ENCODE measurements at places on chromosomes 7 and 10. TPM values are rescaled to one million over a fixed set of nuclear protein-coding genes. Genes with fewer than 3 reads are reported as not detected.
A peak's percentile ranks its signal among the peaks of the same experiment; 100 is the strongest.

Gene GPR15LG
- not detected for total RNA-seq

Gene SYT15B
- total RNA-seq = 0.56 TPM

Gene CCL24
- not detected for total RNA-seq

Gene TSPAN33
- 0.36 TPM for total RNA-seq

Gene DGKI
- total RNA-seq = 15.8 TPM

Gene PILRA
- total RNA-seq = not detected

Gene CYP2E1
- total RNA-seq = 0.36 TPM

Gene GPR26
- total RNA-seq = not detected

Gene ZNF786
- total RNA-seq = 5.8 TPM

Gene TPST1
- 49.7 TPM for total RNA-seq

Gene AGAP9
- total RNA-seq = 2.5 TPM

Gene ZNF736
- total RNA-seq = 10.6 TPM

Gene TMEM236
- total RNA-seq = not detected

Gene SPRN
- 0.36 TPM for total RNA-seq

Gene C7orf33
- not detected for total RNA-seq

- DNase-seq = no peak
Measured at GRCh38 chr7:22697876-22698606, 29.0 kb upstream of the IL6 start.

DNA sequence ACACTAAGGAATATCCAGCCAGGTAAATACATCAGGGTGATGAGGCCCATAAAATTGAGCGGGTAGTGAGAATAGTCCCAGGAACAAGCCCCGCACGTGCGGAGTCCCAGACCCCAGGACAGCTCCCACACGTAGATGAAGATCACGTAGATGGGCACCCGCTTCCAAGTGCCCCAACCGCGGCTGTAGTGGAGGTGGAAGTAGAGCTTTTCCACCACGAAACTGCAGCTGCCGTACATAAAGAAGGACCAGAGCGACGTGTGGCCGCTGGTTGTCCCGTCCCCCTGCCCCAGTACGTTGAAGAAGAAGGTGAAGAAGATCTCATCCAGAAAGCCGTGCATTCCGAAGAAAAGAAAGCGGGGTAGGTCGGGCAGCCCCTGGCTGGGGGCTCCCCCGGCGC, 948 bp downstream of the TMEM229A start:
- DNase-seq = no peak

DNA sequence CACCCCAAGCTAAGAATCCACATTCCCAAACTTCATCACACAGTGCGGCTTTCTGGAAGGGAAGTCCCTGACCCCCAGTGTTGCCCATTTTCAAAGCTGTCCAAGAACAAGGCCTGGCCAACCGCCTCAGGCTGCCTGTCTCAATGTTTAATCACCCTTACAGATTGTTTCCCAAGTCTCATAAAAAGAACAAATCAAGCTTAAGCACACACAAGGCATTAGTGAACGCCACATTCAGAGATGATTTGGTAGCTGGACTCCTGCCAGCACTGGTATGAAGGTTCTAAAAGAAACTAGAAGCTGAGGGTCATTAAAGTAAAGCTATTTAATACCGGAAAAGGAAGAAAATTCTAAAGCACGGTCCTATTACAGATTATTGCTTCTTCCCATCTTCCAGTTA, 35.6 kb downstream of the C10orf90 start:
- DNase-seq = no peak

- DNase-seq = peak; percentile 68
Measured at GRCh38 chr7:102260856-102261255, 25.8 kb upstream of the SH2B2 start.

- peak; percentile 76 for DNase-seq
Measured at GRCh38 chr7:32164341-32164996, 94.3 kb upstream of the PDE1C start.

- DNase-seq = no peak
Measured at GRCh38 chr7:158973440-158973839, 117.1 kb downstream of the DYNC2I1 start.

- peak; percentile 76 for DNase-seq
Measured at GRCh38 chr7:131293018-131293417, 34.7 kb upstream of the MKLN1 start.

- peak; percentile 82 for DNase-seq
Measured at GRCh38 chr7:149866779-149867447, 6.9 kb upstream of the ATP6V0E2 start.

- DNase-seq = peak; percentile 74
Measured at GRCh38 chr7:95549818-95550529, 46.3 kb downstream of the PDK4 start.

- DNase-seq = no peak
Measured at GRCh38 chr7:104296900-104297299, 31.5 kb upstream of the LHFPL3 start.

GRCh38 chr7:94662548-94662947, 6.6 kb upstream of the SGCE start:
- DNase-seq = no peak

DNA sequence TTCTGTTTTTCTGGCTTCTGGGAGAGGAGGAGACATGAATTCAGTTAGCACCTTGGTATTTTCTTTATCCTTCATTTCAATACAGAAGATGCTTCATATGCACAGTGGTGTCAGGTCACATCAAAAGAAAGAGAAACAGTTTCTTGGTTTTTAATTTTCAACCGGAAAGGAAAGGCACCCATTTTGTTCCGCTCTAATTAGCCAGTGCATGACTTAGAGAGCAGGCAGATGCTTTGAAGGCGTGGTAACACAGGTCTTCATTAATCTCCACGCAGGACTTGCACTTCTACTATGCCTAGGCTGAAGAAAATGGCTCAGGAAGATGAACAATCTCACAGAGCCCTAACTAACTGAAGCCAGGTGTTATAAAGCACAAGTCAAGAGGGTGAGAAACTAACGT, 70.4 kb upstream of the ATRNL1 start:
- DNase-seq = no peak

DNA sequence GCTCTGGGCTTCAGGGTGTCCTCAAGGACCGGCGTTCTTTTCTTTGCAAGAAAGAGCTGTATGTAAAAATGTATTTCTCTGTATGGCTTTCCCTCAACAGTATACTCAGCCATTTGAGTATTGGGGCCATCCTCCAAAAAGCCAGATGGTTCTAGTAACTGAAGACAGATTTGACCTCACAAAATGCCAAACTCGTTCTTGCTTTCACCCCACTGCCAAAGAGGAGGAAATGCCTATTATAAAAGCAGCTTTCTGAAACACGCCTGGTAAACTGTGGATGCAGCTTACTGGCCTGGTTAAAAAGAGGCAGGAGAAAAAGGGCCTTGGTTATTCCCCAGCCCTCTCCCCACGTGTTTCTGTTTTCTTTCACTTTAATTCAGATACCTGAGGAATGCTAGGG, 7.7 kb upstream of the HTR5A start:
- DNase-seq = no peak

DNA sequence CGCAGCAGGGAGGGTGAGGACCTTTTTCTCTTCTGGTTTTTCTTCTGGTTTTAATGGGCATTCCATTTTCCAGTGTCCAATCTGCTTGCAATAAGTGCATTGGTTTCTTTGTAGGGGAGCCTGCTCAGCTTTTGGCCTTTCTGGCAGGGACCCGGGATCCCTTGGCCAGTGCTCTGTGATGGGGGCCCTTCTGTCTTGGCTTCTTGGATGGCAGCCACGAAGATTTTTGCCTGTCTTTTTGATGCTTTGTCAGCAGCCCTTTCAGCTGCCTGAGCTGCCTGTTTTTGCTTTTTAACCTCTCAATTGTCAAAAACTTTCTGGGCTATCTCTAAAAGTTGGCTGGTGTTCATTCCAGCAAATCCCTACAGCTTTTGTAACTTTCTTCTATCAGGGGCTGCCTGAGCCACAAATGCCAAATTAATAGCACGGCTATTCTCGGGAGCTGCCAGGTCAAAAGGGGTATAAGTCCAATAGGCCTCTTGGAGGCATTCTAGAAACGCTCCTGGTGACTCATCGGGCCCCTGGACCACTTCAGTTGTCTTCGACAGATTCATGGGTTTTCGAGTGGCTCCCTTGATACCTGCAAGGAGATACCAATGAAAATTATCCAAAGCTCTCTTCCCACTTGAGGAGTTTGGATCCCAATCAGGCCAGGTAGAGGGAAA, 179.9 kb upstream of the MBL2 start:
- DNase-seq = no peak

DNA sequence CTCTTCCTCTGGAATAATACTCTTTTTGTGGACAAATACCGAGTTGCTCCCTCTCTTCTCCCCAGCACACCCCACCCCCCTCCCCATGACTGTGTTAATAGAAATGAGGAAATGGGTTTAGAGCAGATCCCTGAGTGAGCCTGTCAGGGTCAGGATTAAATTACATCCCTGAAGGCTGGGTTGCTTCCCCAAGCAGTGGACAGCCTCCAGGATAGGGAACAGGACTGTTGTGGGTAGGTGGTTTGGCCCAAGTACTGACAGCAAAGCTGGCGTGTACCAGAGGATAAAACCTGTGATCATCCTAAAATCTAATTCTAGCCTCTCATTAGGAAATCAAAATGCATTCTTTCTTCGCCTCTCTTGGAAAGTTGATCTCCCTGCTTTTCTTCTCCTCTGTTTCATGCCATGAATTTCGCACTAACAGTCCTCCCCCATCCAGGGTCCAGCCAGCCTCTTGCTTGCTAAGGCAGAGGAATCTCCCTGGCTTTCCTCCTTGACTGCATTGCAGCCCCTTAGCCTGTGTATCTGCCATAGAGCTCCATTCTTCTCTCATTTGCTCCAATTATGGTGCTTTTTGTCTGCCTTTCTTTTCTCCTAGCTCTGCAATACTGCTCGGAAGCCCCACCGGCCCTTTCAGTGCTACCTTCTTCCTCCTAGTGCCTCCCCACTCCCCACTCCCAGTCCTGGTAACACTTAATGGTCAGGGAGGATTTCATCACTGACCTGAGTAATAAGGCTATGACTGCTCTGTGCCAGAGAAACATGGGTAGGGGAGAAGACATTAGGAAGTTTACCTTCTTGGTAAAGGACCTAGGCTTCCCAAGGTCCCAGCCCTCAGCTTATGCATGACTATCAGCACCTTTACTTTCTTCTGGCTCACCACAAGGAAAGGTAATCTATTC, 8.4 kb downstream of the LRRC4 start:
- DNase-seq = peak; percentile 81
